Hindlimb muscle (tissue), 1 donor: ENCODE measurements at places on chromosomes 5 and 9. TPM values are rescaled to one million over a fixed set of nuclear protein-coding genes. Genes with fewer than 3 reads are reported as not detected.

GRCh38 chr9:93686127-93686879 lies 109.9 kb downstream of the PHF2 start:
- no peak for DNase-seq

GRCh38 chr9:77402286-77402685 lies 225.0 kb downstream of the VPS13A start:
- no peak for DNase-seq

GRCh38 chr5:179771311-179771895 lies 22.4 kb upstream of the LTC4S start:
- no peak for DNase-seq

GLRA1 gene
- not detected for polyA plus RNA-seq

ABO gene
- 4.5 TPM for polyA plus RNA-seq
